Fibroblast of skin of right quadriceps (primary cell): ENCODE measurements at places on chromosomes 11 and 22.

- DNase-seq = peak; percentile 57
Observed at GRCh38 chr11:62444236-62444833, 25.5 kb downstream of the SCGB1A1 start.

- no peak for DNase-seq
Observed at GRCh38 chr22:17587629-17588028, 24.3 kb downstream of the SLC25A18 start.

GRCh38 chr11:60868682-60869450 is 1.5 kb downstream of the ZP1 start:
- DNase-seq = no peak

DNA sequence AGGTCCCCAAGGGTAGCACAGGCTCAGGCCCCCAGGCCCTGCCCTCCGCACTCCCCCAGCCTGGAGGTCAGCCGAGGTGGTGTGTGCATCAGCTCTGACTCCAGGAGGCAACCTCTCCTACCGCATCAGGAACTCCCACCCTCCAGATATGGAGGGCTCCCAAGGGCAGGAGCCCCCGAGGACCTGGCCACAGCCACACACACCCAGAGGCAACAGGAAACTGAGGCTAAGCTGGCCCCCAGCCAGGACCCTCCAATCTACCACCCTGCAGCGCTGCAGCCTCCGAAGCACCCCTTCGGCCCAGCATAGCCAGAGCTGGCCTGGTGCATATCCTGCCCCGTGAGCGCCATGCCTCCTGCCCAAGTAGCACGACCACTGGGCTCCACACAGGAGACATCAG is 104.0 kb downstream of the MED15 start:
- no peak for DNase-seq

DNA sequence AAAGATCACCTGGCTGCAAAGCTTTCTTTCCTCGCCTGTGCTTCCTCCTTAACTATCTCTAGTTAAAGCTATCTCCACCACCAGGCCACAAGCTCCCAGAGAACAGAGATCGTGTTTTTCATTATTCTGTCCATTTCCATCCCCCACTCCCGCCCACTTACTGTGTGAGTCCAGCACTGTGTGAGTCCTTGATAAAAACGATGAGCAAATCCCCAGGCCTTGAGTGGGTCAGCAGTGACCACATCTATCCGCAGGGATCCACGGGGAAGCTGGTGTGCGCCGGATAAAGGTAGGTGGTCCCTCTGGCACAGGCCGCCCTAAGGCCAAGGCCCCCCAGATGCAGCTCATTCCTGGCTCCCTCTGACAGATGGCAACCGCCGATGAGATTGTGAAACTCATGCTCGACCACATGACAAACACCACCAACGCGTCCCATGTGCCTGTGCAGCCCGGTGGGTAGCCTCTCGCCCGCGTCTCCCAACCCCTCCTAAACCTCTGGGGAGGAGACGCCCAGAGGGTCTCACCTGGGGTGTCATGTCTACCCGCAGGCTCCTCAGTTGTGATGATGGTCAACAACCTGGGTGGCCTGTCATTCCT is 9.3 kb downstream of the TKFC start:
- no peak for DNase-seq

DNA sequence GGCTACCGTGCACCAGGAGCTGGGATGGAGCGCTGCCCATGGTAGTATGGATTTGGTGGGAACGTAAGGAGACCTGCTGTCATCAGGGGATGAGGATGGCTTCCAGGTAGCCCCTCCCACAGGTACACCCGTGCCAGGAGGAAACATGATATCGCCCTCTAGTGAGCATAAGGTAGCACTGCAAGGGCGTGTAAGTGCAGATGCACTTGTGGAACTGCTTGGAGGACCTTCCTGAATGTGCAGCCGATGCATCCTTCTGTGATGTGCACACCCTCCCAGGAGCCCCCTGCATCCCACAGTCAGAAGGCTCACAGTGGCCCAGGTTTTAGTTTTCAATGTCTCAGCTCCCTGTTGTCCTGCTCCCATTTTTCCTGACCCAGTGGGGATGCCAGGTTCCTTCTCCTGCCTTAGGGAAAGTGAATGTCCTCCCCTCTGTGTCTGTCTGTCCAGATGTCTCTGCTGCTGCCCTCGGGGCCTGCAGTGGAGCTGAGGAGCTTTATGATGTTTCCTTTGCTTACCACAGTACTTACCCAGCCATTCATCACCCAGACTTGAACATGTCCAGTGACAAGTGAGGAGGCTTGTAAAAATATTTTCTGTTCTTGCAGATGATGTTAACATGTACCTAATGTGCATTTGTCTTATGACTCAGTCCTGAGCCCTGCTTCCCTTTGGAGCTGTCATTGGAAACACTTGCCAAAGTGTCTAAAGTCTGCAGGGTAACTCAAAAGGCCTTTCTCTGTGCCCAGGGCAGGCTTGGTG is 49.2 kb downstream of the DBX1 start:
- DNase-seq = peak; percentile 89
